ENCODE measurements at places on chromosomes 7 and 10.

GRCh38 chr10:52818019-52818418, 45.4 kb upstream of the MBL2 start:
- no peak for DNase-seq

- no peak for DNase-seq
Measured at GRCh38 chr10:33355274-33355673, 20.8 kb upstream of the NRP1 start.

- DNase-seq = no peak
Measured at GRCh38 chr7:55365205-55365674, at the start of gene LANCL2. LANCL2 (plus strand) TSS chr7:55365337; CDS start chr7:55366026, 689 bp downstream.

- peak; percentile 52 for DNase-seq
Measured at GRCh38 chr7:44973610-44974401, 5.0 kb downstream of the MYO1G start.
